ENCODE measurements at places on chromosomes 1 and 21.

DNA sequence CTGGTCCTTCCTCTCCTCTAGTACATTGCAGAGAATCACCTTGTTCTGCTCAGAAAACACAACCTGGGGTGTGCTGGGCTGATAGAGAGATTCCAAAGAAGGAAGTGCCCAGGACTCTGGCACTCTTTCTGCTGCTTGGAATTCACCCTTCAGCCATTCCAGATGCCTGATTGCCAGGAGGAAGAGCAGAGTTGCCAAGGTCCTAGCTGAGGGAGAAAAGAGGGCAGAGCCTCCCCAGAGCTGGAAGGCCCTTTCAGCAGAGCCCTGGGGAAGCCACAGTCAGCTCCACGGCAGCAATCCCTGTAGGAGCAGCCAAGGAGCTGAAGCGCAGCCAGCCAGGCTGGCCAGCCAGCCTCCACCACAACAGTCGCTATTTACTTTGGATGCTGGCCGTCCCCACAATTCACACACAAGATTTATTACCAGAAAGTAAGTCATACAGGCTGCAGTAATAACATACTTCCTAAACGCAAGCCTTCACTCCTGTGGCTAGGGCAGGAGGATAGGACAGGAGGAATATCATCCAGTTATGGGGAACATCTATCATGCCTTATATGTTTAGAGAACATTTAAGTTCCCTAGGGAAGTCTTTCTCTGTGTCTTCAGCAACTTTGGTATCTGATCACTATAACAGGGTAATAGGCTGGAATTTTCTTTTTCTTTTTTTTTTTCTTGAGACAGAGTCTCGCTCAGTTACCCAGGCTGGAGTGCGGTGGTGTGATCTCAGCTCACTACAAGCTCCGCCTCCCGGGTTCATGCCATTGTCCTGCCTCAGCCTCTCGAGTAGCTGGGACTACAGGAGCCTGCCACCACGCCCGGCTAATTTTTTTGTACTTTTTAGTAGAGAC, 36.6 kb upstream of the SLC44A3 start:
- DNase-seq: no peak

- no peak for DNase-seq
Observed at GRCh38 chr1:165635823-165636222, 4.8 kb downstream of the MGST3 start.

DNA sequence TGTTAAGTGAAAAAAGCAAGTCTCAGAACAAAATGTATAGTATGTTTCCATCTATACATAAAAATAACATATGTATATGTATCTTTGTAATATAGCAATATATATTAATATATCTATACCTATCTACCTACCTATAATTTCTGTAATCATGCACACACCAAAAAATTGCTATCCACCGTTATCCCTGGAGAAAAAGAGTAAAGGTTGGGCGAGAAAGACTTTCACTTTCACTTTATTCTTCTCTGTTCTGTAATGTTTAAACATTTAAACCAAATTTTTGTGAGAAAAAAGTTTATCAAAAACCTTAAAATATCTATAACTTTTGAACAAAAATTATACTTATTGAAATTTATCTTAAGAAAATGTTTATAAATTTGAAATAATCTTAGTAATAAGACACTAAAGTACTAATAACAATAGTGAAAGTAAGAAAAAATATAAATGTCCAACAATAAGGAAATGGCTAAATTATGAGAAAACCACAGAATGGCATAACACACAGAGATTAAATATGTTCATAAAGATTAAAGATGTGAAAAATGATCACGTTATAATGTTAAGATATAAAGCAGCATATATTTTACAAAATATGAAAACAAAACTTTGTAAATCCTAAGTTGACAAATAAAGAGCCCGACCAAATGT, 74.0 kb upstream of the LRRC53 start:
- no peak for DNase-seq

DNA sequence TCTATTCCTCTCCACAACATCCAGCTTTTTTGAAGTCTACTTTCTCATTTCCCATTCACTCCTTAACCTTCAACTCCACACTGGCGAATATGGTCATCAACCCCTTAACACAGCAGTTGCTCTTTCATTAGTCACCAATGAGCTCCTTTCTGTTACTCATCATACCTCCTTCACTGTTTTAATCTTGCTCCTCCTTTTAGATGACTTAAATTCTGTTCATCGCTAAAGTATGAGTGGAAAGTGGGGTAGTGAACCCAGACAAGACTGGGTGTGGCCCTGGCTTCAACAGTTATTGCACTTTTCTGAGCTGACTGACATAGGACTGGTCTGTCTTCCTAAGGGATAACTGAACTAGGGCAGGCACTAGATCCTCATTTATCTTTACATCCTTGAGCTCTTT, 51.3 kb downstream of the AKT3 start:
- no peak for DNase-seq

DNA sequence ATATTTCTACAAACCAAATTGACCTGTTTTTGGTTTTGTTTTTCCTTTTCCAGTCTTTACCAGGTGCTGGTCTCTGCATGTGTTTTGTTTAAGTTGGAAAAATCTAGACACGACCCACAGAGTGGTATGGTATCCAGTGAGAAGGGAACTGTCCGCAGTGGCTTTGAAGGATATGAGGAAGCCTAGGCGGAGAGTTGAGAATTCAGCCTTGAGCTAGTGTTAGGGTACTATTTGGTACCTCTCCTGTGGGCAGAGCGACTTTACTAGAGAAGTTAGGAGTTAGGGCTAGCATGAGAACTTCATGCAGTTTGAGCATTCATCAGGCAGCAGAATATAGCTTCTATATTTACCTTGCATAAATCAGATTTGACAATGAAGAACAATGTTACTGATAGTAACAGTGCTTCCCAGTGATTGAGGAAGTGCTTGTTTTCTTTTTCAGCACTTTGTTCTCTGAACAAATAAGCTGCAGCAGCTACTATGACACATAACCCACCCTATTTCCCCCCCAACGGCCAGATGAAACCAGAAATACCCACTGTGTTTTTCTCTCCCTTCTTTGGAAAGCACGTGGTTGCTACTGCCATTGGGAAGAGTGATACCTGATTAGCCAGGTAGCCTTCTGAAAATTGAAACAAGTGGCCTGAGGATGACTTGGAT, 19.0 kb downstream of the MRPS6 start:
- no peak for DNase-seq

GRCh38 chr1:41093826-41094225, 72.3 kb upstream of the SLFNL1 start:
- DNase-seq: no peak

DNA sequence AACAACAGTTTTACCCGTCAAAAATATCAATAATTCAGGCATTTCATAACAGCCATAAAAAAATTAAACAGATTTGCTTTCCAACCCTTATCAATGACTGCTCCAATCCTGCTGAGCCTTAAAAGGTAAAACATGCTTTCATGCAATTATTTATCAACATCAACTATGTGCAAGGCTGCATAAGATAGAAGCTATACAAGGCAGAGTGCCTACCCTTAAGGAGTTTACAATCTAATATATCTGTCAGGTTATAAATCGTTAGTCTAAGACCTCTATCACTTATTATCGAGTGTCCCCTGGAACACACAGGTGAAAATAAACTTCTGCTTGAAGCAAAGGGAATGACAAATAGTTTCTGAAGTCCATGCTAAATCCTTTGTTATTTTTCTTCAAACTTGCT, 1.8 kb downstream of the ERRFI1 start:
- no peak for DNase-seq

- no peak for DNase-seq
Observed at GRCh38 chr1:47935856-47936255, 61.3 kb downstream of the TRABD2B start.

DNA sequence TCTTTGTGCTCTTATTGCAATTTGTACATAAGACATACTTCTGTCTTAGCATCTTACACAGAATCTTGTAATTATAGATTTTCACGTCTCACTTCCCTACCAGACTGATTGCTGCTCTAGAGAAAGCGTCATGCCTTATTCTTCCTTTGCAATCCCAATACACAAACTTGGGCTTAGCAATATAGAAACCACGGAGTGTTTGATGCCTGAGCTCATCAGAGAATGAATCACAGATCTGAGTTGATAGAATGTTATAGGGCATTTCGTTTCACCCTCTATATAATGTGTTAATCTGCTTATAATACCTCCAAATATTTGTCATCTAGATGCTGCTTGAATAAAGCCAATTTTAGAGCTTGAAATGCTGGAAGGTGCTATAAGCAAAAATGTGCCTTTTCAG, 6.6 kb downstream of the FMO1 start:
- no peak for DNase-seq

- no peak for DNase-seq
Observed at GRCh38 chr1:9410737-9411297, 118.1 kb downstream of the SPSB1 start.

GRCh38 chr21:34192646-34193285, 119.4 kb downstream of the MRPS6 start:
- DNase-seq: no peak

- no peak for DNase-seq
Observed at GRCh38 chr1:29963946-29964345, 727.6 kb downstream of the PTPRU start.

- DNase-seq: no peak
Observed at GRCh38 chr1:29962831-29963247, 726.5 kb downstream of the PTPRU start.

- DNase-seq: no peak
Observed at GRCh38 chr1:89884718-89885596, 64.1 kb downstream of the LRRC8D start.

- no peak for DNase-seq
Observed at GRCh38 chr1:63638875-63639274, 45.7 kb downstream of the PGM1 start.

Data from NCI-H524 treated with DMSO at 0.1 percent for 48 hours (cell line).